ENCODE measurements at places on chromosomes 13 and 19.

DNA sequence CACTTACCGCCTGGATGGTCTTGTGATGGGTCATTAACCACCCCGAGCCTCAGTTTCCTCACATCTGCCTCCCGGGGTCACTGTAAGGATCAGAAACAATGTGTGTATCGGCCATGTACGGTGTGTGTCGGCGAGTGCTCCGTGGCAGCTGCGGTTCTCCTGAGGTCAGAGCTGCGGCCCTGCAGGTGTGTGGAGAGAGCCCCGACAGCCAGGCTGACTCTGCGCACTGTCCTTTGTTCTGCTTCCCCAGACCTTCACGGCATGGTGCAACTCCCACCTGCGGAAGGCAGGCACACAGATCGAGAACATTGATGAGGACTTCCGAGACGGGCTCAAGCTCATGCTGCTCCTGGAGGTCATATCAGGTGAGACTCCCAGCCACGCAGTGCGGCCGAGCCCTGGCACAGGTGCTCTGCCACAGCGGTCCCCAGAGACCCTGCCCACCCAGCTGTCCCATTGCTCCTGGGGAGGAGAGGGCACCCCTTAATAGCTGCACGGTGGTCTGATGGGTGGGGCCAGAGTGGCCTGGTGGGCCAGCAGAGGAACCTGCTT lies 43.8 kb downstream of the CAPN12 start:
- DNase-seq: no peak

GRCh38 chr13:73733706-73734105 lies 400.5 kb downstream of the KLF12 start:
- no peak for DNase-seq

- no peak for DNase-seq
These were observed 1.1 kb upstream of the PROZ start for GRCh38 chr13:113157206-113157928.

DNA sequence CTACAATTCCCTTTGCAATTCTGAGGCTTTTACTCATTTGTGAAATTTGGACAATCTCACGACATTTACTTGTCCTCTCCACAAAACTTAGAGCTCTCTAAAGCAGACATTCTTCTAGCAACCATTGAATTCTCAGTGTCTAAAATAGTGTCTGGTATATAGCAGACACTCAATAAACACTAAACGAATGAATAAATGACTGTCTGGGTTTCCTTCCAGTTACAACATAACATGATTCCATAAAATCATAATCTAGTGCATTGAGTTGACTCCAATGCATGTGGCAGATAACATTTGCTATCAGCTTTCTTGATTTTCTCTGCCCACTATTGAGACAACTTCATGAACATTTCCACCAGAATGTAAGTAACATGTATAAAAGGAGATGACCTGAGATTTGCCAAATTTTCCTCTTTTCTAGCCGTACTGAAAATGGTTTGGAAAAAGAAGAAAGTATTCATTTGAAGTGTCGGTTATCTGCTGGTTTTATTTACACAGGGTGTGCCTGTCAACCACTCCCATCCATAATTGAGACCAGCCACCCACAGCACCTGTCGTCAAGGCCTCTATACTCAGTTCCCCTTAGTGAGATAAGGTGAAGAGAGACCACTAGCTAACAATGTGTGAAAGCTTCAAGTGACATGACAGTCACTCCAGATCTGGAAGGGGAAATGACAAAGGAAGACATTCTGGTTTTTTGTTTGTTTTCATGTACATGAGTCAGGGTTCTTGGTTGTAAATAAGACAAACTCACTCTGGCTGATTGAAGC lies 4.8 kb upstream of the SERP2 start:
- DNase-seq: peak; percentile 86

- no peak for DNase-seq
These were observed 153.4 kb downstream of the DPF1 start for GRCh38 chr19:38070573-38070972.

DNA sequence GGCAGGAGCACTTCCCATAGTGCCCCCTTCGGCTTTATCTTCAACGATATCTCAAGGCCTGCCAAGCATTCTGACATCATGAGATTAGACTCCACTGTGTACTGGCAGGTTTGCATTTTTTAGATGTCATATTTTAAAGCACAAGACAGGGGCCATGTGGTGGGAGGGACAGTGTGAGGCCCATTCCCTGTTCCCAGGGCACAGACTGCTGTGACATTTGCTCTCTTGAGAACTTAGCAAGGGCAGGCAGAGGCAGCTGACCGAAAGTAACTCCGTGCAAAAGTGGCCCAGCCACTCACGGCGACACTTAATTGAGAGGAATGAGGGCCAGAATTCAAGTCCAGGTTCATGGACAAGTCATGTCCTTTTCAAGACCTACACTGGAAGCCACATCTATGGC lies 201.8 kb downstream of the COL4A1 start:
- no peak for DNase-seq

DNA sequence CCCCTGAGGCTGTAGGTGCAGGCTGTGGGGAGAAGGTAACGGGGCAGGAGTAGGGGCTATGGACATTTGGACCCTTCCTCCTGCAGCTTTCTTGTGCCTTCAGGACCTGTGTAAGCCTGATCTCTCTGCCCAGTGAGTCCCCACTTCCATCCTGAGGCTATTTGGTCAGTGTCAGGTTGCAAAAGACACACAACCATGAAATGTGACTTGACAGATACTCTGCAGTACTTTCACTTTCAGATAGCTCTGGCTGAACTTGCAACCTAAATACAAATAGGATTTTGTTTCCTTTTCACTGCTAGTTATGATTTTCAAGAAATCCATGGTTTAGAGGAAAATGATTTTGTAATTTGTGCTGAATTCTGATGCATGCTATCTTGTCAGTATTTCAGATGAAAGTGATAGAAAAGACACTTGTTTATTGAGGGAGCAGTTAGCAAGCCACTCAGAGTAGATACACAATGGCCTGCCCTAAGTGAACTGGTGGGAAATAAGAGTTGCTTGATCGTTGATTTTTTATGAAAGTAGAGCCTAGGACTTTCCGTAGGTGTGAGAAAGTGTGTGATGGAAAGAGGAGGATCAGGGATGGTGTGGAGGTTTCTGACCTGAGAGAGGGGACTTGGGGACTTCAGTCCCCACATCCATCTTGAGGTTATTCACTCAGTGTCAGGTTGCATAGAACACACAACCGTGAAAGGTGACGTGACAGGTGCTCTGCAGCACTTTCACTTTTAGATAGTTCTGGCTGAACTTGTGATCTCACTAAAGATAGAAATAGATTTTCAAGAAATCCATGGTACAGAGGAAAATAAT lies 18.1 kb upstream of the EID2 start:
- no peak for DNase-seq

GRCh38 chr13:72384186-72384823 lies 343.1 kb downstream of the MZT1 start:
- DNase-seq: no peak

GRCh38 chr13:20474515-20474914 lies 51.1 kb downstream of the CRYL1 start:
- DNase-seq: no peak

GRCh38 chr13:45119469-45119990 lies 780 bp upstream of the GTF2F2 start:
- no peak for DNase-seq

- DNase-seq: peak; percentile 69
These were observed 144.5 kb upstream of the ZNF536 start for GRCh38 chr19:30227661-30228112.

DNA sequence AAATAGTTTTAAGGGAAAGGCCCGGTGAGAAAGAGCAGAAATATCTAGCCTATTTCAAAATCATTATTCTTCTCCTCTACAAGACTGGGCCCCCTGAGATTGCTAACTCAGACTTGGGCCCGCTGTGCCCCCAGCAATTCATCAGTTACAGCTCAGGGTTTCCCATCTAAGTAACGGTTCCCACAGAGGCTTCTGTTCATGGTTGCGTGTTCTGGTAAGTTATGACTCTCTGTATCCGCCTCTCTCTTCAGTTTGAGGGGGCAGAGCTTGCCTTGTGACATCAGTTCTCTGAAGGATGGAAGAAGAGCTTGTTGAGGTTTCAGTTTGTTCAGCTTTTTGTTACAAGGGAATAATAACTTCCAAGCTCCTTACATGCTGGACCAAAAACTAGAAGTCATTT lies 11.6 kb downstream of the ZNF57 start:
- no peak for DNase-seq

DNA sequence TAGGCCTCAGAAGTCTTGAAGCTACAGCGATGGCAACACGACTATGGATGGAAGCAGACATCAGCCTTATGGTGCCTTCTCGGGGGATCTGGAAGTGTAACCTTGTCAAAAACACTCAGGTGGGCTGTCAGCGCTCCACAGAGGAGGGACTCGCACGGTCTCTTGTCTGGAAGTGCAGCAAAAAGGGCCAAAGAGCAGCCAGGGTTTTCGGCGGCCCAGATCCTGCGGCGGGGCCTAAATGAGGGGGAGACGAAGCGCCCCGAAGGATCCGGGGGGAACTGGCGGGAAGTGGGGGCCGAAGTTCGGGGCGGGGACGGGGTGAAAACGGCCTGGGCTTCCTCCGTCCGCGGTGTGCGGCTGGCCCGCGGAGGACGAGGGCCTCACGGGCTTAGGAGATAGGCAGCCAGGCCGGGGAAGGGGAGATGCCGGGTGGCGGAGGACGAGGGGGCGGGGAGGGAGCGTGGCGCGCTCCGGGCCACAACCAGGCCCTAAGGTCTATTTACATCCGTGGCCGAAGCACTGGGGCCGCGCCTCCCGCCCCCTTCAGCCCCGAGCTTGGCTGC lies 637 bp downstream of the RANBP3 start:
- DNase-seq: no peak

- peak; percentile 22 for DNase-seq
These were observed 51.1 kb downstream of the HS6ST3 start for GRCh38 chr13:96141032-96141431.

GRCh38 chr19:11494634-11495285 lies 10.9 kb downstream of the ZNF653 start:
- DNase-seq: no peak

DNA sequence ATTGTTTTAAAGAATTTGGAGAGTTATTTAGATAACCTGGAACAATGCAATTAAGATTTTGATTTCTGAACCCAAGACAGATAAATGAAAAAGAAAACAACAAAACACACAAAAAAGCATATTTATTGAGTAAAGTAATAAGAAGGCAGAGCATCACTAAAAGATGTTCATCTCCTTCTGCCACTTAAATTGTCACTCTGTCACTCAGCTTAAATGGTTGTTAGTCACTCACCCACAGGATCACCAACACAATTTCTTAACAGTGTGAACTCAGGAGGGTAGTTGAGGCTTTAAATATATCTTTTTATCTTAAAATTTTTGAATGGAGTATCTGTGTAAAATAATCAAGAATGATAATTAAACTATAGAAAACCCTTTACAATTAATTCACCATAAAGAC lies 1215.5 kb upstream of the PCDH20 start:
- no peak for DNase-seq

- DNase-seq: no peak
These were observed 173.2 kb downstream of the KDM4B start for GRCh38 chr19:5141850-5142724.

DNA sequence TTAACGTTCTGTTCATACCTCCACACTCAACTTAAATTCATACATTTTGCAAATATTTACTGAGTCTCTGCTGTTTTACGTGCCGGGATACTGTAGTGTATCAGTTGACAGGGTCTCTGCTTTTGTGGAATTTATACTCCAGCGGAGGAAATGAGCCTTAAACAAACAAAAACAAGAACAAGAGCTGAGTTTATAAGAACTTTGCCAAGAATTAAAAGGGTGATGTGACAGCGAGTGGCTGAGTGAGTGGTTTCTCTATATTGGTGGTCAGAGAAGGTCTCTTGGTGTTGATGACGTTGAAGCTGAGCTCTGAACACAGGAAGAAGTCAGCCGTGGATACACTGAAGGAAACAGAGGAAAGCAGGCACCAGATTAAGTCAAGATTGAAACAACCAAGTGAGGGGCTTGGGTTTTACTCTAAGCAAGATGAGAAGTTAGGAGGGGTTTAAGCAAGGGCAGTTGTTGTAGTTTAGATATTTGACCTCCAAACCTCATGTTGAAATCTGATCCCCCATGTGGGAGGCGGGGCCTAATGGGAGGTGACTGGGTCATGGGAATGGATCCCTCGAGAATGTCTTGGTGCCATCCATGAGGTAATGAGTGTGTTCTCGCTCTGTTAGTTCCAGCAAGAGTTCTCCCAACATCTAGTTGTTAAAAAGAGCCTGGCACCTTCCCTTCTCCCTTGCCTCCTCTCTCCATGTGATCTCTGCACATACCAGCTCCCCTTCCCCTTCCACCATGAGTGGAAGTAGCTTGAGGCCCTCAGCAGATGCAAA lies 248.3 kb downstream of the DCLK1 start:
- peak; percentile 26 for DNase-seq

DNA sequence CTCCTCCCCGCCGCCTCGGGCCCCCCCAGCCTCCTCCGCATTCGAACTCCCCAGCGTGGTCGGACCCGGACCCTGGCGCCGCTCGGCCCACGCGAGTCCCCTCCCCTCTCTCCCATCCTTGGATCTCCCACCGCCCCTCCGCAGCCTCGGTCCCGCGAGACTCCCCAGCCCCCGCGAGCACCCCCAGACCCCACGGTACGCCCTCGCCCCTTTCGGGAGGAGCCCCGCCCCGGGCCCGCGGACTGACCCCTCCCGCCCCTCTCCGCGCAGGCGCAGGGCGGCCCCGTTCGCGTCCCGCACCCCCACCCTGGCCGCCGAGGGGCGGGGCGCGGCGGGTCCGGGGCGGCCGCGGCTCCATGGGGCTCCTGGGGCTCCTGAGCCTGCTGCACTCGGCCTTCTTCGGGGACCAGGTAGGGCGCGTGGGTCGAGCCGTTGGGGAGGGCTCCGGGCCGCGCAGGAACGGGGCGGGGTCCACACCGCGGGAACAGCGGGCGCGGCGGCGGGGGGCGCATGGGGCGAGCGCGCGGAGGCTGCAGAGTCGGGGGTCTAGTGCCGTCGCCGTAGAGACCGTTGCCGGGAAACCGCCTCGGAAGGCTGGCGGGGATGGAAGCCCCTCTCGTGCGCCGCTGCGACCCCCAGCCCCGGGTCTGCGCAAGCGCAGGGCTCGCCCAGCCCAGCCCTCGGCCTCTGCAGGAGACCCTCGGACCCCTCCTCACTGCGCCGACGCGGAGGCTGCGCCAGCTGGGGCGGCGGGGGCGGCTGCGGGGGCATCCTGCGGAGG lies 3.8 kb upstream of the APC2 start:
- no peak for DNase-seq
